Motor neuron (in vitro differentiated cells): ENCODE measurements at places on chromosomes 12 and 14.
A peak's percentile ranks its signal among the peaks of the same experiment; 100 is the strongest.

GRCh38 chr14:103250874-103251273, 83.2 kb upstream of the EIF5 start:
- ATAC-seq: no peak

- ATAC-seq: no peak
Measured at GRCh38 chr14:89320381-89321000, 96.5 kb downstream of the FOXN3 start.

- ATAC-seq: no peak
Measured at GRCh38 chr12:91053951-91054715, 3.7 kb downstream of the KERA start.

DNA sequence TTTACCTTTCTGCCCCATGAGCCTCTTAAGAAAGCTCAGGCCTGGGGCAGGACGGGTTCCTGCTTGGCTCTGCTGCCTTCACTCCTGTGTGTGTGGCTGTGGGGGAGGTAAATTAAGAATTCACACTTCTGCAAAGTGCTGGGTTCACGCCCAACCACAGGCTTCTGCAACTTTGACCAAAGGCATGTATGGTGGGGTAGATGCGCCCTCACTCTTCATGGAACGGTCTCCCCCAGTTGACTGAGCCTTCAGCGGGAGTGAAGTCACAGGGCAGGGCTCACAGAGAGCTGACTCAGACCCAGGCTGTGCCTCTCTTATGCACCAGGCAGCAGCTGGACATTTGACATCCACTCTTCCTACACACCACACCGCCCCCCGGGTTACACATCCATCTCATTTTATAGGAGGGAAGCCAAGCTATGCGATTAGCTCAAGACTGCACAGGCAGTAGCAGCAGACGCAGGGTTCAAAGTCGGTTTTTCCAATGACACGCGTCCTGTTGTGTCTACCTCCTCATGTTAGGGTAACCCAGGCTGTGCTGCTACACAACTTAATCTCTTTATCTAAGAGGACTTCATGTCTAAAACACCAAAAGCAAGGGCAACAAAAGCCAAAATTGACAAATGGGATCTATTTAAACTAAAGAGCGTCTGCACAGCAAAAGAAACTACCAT, 15.4 kb upstream of the BCL11B start:
- peak; percentile 43 for ATAC-seq

- peak; percentile 74 for ATAC-seq
Measured at GRCh38 chr14:24307575-24308341, at the start of gene CIDEB. Gene CIDEB, minus strand, starts transcription at chr14:24307977. Its CDS starts 119 bp downstream, at chr14:24307858.

GRCh38 chr14:96011607-96012006, 27.6 kb upstream of the C14orf132 start:
- ATAC-seq: no peak

DNA sequence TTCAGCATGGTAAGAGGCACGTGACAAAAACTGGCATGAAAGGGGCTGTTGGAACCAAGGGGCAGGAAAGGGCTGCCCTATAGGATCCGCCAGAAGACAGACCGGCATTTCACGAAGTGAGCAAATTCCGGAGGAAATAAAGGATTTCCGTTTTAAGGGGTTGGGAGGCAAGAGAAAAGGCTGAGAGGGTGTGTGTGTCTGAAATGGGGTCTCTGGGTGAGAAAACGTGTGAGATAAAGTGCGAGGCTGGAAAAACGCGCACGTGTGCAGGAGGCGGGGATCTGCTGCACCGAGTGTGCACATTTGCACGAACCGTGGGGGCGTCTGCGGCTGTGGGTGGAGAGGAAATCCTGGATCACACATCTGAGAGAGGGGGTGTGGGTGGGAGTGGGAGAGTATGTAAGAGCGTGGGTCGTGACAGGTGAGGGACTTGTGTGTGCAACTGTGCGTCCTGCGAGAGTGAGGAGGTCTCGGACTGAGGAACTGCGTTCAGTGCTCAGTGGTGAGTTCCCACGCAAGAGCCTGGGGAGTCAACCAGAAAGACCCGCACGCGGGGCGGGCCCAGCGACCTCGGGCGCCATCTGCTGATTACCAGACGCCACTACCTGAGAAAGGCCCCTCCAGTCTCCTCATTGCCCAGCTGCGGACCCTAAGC, 37.0 kb upstream of the P2RX7 start:
- ATAC-seq: peak; percentile 99

DNA sequence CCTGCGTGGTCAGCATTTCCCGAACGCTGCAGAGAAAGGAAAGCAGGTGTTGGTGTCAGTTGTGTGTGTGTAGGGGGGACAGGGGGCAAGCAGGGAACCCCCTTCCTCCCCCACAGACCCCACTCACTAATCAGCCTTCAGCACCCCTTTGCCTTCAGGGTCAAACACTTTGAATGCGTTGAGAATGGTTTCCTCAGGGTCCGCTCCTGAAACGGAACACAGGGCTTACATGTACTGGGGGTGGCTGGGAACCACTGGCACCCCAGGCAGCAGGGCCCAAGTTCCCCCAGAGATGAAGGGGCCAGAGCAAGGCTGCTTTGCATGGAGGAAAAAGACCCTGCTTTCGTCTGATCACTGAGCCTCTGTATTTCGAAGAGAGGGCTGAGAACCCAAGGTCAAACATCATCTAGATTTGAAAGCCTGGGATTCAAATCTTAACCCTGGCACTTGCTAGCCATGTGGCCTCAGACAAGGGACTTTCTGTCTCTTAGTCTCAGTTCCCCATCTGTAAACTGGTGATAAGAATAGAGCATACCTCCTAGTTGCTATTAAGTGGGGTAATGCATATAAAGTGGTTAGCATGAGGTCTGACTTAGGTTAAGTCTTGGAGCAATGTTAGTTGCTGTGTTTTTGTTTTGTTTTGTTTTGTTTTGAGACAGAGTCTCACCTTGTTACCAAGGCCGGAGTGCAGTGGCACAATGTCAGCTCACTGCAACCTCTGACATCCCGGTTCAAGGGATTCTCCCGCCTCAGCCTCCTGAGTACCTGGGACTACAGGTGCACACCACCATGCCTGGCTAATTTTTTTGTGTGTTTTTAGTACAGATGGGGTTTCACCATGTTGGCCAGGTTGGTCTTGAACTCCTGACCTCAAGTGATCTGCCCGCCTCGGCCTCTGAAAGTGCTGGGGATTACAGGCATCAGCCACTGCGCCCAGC, 7.0 kb downstream of the MYL2 start:
- ATAC-seq: no peak

GRCh38 chr12:117437516-117438255, 76.3 kb upstream of the NOS1 start:
- no peak for ATAC-seq
